ENCODE measurements at places on chromosomes 7 and 10.
A peak's percentile ranks its signal among the peaks of the same experiment; 100 is the strongest.

GRCh38 chr10:84497978-84498377 is 169.6 kb downstream of the CCSER2 start:
- DNase-seq, result peak; percentile 34

GRCh38 chr10:35674843-35675242 is 32.7 kb upstream of the FZD8 start:
- DNase-seq, result no peak

DNA sequence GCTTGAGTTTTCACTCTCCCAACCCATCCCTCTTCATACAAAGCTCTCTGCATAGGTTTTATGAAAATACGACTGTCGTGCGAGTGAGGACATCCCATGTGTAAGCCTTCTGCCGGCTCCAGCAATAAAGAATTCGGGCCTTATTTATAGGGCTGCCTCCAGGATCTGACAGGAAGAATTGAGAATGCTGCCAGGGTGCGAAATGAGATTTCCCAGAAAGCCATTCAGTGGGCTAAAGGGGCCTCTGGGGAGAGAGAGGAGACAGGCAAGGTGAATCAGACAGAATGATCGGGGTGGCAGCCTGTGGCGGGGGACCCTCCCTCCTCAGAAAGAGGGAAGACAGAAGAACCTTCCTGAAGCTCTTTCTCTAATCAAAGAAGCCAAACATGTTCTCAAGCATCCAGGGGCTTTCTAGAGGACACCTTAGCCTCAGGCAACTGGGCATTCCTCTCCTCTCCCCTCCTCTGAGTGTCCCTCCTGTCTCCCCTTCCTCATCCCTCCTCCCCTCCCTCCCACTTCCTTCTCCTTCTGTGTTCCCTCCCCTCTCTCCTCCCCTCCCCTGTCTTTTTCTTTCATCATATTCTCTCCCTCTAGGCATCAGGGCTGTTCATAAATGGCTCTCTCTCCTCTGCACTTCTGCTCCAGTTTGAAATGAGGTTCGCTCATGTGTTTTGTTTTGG is 410.9 kb downstream of the TYW1 start:
- DNase-seq, result no peak

GRCh38 chr7:137647905-137648565 is 198.7 kb downstream of the DGKI start:
- DNase-seq, result peak; percentile 54

GRCh38 chr10:74187237-74187636 is 36.2 kb downstream of the ADK start:
- DNase-seq, result no peak

Measured in epithelial cell of esophagus (primary cell).